Cardiac atrium fibroblast (primary cell): ENCODE measurements at places on chromosomes 12 and 14. TPM values are rescaled to one million over a fixed set of nuclear protein-coding genes. Genes with fewer than 3 reads are reported as not detected.

The GPR68 gene
- total RNA-seq = 0.49 and 2.3 TPM in 2 replicates

The ENDOU gene
- total RNA-seq = 0.18 TPM in 1 of 2 replicates, not detected in the other

The LBHD2 gene
- total RNA-seq = not detected in 2 replicates

The BATF gene
- not detected in 2 replicates for total RNA-seq

The SETD1B gene
- total RNA-seq = 3.1 and 4.7 TPM in 2 replicates

The NOVA1 gene
- total RNA-seq = 2.9 and 4.7 TPM in 2 replicates

The AICDA gene
- total RNA-seq = not detected in 2 replicates

The RTL1 gene
- total RNA-seq = not detected in 2 replicates

The KRT77 gene
- not detected in 2 replicates for total RNA-seq

The SIX4 gene
- total RNA-seq = 2.2 and 3.9 TPM in 2 replicates

The KITLG gene
- 15.2 and 19.8 TPM in 2 replicates for total RNA-seq

The CLEC2A gene
- not detected in 2 replicates for total RNA-seq

The GLI1 gene
- total RNA-seq = not detected in 2 replicates
